ENCODE measurements at places on chromosomes 3 and 15.

GRCh38 chr3:31968927-31969418 lies 12.1 kb downstream of the OSBPL10 start:
- no peak for DNase-seq
- H3K36me3 ChIP-seq, result peaks cover 4% of the 10 kb centered on the region
- H3K27me3 ChIP-seq, result peaks cover 19% of the 10 kb centered on the region
- H3K4me1 ChIP-seq, result no peaks in the 10 kb centered on the region
- no peak overlapping the region for H3K27ac ChIP-seq

DNA sequence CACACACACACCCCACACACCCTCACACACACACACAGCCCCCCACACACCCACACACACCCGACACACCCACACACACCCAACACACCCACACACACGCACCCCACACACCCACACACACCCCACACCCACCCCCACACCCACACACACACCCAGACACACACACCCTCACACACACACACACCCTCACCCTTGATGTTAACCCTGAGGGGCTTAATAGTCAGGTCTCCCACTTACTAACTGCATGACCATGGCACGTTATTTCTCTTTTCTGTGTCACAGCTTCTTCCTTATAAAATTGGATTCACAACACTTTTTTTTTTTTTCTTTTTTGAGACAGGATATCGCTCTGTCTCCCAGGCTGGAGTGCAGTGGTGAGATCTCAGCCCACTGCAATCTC lies 2.8 kb downstream of the GRM2 start:
- peaks cover 18% of the 10 kb centered on the region for H3K4me1 ChIP-seq
- no peaks in the 10 kb centered on the region for H3K27me3 ChIP-seq
- H3K36me3 ChIP-seq, result peaks cover 3% of the 10 kb centered on the region
- no peak overlapping the region for H3K4me3 ChIP-seq
- peak overlapping the region; percentile 75 for H3K27ac ChIP-seq
- no peak for DNase-seq

- peaks cover 33% of the 10 kb centered on the region for H3K27me3 ChIP-seq
- H3K4me3 ChIP-seq, result no peak overlapping the region
- no peaks in the 10 kb centered on the region for H3K36me3 ChIP-seq
- no peak overlapping the region for H3K27ac ChIP-seq
- peaks cover 11% of the 10 kb centered on the region for H3K4me1 ChIP-seq
These were observed 46.2 kb upstream of the TBC1D23 start for GRCh38 chr3:100214574-100214964.

DNA sequence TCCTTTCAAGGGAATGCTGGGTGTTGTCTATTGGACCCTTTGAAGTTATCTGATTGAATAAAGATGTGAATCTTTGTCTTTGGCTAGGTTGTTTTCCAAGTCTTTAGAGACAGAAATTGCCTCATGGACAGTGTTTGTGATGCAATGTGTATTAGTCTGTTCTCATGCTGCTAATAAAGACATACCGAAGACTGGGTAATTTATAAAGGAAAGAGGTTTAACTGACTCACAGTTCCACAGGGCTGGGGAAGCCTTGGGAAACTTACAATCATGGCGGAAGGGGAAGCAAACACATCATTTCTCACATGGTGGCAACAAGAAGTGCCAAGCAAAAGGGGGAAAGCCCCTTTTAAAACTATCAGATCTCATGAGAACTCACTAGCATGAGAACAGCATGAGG lies 88.8 kb upstream of the PLXND1 start:
- no peak for DNase-seq
- H3K27ac ChIP-seq, result no peak overlapping the region
- H3K4me3 ChIP-seq, result no peak overlapping the region
- H3K36me3 ChIP-seq, result no peaks in the 10 kb centered on the region

- no peak overlapping the region for H3K4me3 ChIP-seq
- H3K4me1 ChIP-seq, result no peaks in the 10 kb centered on the region
- DNase-seq, result no peak
- H3K36me3 ChIP-seq, result no peaks in the 10 kb centered on the region
These were observed 1161.4 kb downstream of the SI start for GRCh38 chr3:163916596-163917560.

DNA sequence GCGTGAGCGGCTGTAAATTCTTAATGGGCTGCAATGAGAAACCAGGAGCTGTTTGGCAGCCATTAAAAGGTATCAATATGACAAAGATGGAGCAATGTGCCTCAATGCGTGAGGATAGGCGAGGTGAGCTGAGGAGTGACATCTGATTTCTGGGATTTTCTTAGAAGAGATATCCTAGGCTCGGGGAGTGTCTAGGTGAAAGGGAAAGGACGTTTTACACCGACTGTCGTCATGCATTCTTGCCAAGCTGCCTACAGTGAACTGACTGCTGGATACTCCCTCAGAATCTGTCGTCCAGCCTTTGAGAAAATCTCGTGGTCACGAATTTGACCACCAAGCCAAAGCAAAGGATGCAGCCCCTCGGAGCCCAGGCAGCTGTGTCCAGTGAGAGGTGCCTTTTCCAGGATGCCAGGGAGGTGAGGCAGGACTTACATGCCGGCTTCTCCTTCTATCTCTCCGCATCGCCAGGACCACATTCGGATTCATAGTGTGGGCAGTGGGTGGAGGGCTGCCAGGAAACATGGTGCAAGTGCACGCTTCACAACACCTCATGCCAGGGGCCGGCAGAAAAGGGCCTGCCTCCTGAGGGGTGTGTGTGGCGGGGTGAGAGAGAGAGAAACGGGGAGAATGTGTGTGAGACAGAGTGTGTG lies 80.3 kb upstream of the ABHD17C start:
- H3K36me3 ChIP-seq, result no peaks in the 10 kb centered on the region
- H3K4me1 ChIP-seq, result no peaks in the 10 kb centered on the region
- H3K27me3 ChIP-seq, result peaks cover 58% of the 10 kb centered on the region
- no peak for DNase-seq

DNA sequence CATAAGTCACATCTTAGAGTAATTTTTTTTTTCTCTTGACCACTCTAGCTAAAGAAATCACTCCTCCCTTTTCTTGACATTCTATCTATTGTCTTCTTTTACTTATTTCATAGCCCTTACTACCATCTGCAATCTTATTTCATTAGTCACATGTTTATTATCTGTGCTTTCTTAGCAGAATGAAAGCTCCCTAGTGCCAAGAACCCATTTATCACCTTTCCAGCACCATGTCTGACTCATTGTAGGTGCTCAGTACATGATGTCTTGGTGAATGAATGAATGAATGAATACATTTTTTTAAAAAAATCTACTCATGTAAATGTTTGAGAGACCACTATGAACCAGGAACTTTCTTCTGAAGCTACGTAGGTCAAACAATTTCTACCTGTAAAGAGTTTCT lies 157.2 kb downstream of the CADPS start:
- no peak overlapping the region for H3K27ac ChIP-seq
- no peak for DNase-seq
- no peak overlapping the region for H3K4me3 ChIP-seq
- H3K36me3 ChIP-seq, result no peaks in the 10 kb centered on the region
- no peaks in the 10 kb centered on the region for H3K4me1 ChIP-seq
- H3K27me3 ChIP-seq, result no peaks in the 10 kb centered on the region

DNA sequence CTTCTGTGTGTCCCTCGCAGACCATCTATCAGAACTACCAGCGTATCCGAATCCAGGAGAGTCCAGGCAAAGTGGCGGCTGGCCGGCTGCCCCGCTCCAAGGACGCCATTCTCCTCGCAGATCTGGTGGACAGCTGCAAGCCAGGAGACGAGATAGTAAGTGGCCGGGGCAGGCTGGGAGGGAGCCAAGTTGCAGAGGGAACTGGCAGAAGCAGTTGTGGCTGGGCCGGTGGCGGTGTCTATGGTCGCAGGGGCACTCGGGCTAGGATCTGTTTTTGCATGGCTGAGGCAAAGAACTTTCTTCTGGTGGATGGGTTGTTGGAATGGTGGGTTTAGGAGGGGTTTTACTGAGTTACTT lies 10.1 kb downstream of the MCM2 start:
- no peak overlapping the region for H3K27ac ChIP-seq
- H3K27me3 ChIP-seq, result no peaks in the 10 kb centered on the region

DNA sequence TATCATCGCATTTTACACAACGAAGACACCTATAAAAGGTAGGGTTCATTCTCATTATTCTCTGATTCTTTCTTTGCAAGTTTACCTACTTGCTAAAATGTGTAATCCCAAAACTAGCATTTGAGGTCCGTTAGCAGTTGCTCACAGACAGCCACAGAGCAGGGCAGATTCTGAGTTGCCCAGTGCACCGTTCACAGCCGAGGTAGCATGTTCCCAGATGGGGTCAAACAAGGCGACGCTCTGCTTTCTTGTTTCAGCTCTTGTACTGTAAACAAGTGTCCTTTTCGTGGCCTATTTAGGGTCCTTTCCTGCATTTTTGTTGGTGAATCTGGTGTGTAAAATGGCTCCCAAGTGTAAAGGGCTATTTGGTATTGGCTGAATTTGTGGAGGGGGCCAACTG lies 3.1 kb downstream of the PPP1R2 start:
- peaks cover 42% of the 10 kb centered on the region for H3K36me3 ChIP-seq
- H3K4me3 ChIP-seq, result peak overlapping the region; percentile 93
- DNase-seq, result no peak
- peak overlapping the region; percentile 94 for H3K27ac ChIP-seq
- no peaks in the 10 kb centered on the region for H3K27me3 ChIP-seq

- peaks cover 30% of the 10 kb centered on the region for H3K27me3 ChIP-seq
- H3K27ac ChIP-seq, result no peak overlapping the region
- no peaks in the 10 kb centered on the region for H3K36me3 ChIP-seq
- no peaks in the 10 kb centered on the region for H3K4me1 ChIP-seq
- no peak overlapping the region for H3K4me3 ChIP-seq
- DNase-seq, result no peak
These were observed 24.4 kb upstream of the TNFAIP8L3 start for GRCh38 chr15:51119120-51119519.

- no peaks in the 10 kb centered on the region for H3K4me1 ChIP-seq
- H3K27ac ChIP-seq, result no peak overlapping the region
- H3K36me3 ChIP-seq, result peaks cover 5% of the 10 kb centered on the region
- DNase-seq, result no peak
These were observed 13.0 kb downstream of the IL16 start for GRCh38 chr15:81209635-81210034.

GRCh38 chr3:135128818-135129217 lies 333.8 kb downstream of the EPHB1 start:
- H3K27me3 ChIP-seq, result no peaks in the 10 kb centered on the region
- H3K4me3 ChIP-seq, result no peak overlapping the region
- no peaks in the 10 kb centered on the region for H3K4me1 ChIP-seq
- no peaks in the 10 kb centered on the region for H3K36me3 ChIP-seq

GRCh38 chr3:129433565-129433964 lies 5.1 kb upstream of the EFCAB12 start:
- peaks cover 23% of the 10 kb centered on the region for H3K4me1 ChIP-seq
- no peaks in the 10 kb centered on the region for H3K27me3 ChIP-seq
- no peak overlapping the region for H3K27ac ChIP-seq
- peaks cover 67% of the 10 kb centered on the region for H3K36me3 ChIP-seq

- peak; percentile 41 for DNase-seq
- peaks cover 94% of the 10 kb centered on the region for H3K27me3 ChIP-seq
- peaks cover 8% of the 10 kb centered on the region for H3K4me1 ChIP-seq
- no peak overlapping the region for H3K4me3 ChIP-seq
- no peaks in the 10 kb centered on the region for H3K36me3 ChIP-seq
These were observed 33.3 kb upstream of the VPS33B start for GRCh38 chr15:91055548-91056331.

GRCh38 chr3:32817257-32817557 lies 590 bp upstream of the TRIM71 start:
- DNase-seq, result no peak
- H3K36me3 ChIP-seq, result no peaks in the 10 kb centered on the region
- no peaks in the 10 kb centered on the region for H3K4me1 ChIP-seq
- peak overlapping the region; percentile 38 for H3K4me3 ChIP-seq
- peaks cover 46% of the 10 kb centered on the region for H3K27me3 ChIP-seq

GRCh38 chr3:141412936-141413354 lies 44.6 kb downstream of the ZBTB38 start:
- peak overlapping the region; percentile 67 for H3K4me3 ChIP-seq
- no peak for DNase-seq
- H3K27me3 ChIP-seq, result no peaks in the 10 kb centered on the region
- H3K36me3 ChIP-seq, result peaks cover 41% of the 10 kb centered on the region
- peaks cover 79% of the 10 kb centered on the region for H3K4me1 ChIP-seq

DNA sequence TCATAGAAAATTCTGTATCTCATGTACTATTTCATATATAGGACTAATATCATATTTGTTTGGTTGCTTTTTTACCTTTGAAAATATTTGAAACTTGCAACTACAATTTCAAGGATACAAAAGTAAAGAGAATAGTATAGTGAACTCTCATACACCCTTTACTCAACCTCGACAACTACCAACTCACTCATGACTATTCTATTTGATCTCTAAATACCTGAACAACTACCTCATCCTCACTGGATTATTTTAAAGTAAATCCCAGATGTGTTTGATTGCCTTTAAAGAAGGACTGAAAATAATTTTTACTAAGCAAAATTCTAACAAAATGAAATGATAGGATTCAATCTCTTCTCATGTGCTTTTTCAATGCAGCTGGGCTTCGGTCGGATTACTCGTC lies 12.1 kb downstream of the TMPRSS7 start:
- no peak overlapping the region for H3K4me3 ChIP-seq
- H3K27me3 ChIP-seq, result peaks cover 17% of the 10 kb centered on the region
- H3K4me1 ChIP-seq, result no peaks in the 10 kb centered on the region
- H3K27ac ChIP-seq, result no peak overlapping the region
- DNase-seq, result no peak
- peaks cover 3% of the 10 kb centered on the region for H3K36me3 ChIP-seq

- no peaks in the 10 kb centered on the region for H3K27me3 ChIP-seq
- peaks cover 9% of the 10 kb centered on the region for H3K4me1 ChIP-seq
- no peak overlapping the region for H3K27ac ChIP-seq
These were observed 18.1 kb downstream of the ANXA2 start for GRCh38 chr15:60379525-60380274.

- no peak for DNase-seq
- H3K4me3 ChIP-seq, result no peak overlapping the region
- H3K27ac ChIP-seq, result no peak overlapping the region
- H3K4me1 ChIP-seq, result no peaks in the 10 kb centered on the region
- H3K36me3 ChIP-seq, result no peaks in the 10 kb centered on the region
These were observed 133.8 kb downstream of the SPATA16 start for GRCh38 chr3:173007079-173007723.

- no peak overlapping the region for H3K4me3 ChIP-seq
- no peaks in the 10 kb centered on the region for H3K4me1 ChIP-seq
- no peaks in the 10 kb centered on the region for H3K27me3 ChIP-seq
- H3K27ac ChIP-seq, result no peak overlapping the region
- DNase-seq, result no peak
These were observed 41.2 kb upstream of the TJP1 start for GRCh38 chr15:29863438-29863837.

GRCh38 chr3:186642014-186642413 lies 1.8 kb downstream of the FETUB start:
- peaks cover 10% of the 10 kb centered on the region for H3K27me3 ChIP-seq
- H3K36me3 ChIP-seq, result peaks cover 3% of the 10 kb centered on the region
- H3K27ac ChIP-seq, result no peak overlapping the region
- H3K4me1 ChIP-seq, result peaks cover 2% of the 10 kb centered on the region
- H3K4me3 ChIP-seq, result no peak overlapping the region

Data from effector memory CD8-positive, alpha-beta T cell (primary cell).